ENCODE measurements at places on chromosomes 2 and 18.

GRCh38 chr2:85015653-85016360 is 44.8 kb downstream of the KCMF1 start:
- no peak for DNase-seq

GRCh38 chr2:159905926-159906714 is 108.1 kb upstream of the CD302 start:
- DNase-seq: no peak

DNA sequence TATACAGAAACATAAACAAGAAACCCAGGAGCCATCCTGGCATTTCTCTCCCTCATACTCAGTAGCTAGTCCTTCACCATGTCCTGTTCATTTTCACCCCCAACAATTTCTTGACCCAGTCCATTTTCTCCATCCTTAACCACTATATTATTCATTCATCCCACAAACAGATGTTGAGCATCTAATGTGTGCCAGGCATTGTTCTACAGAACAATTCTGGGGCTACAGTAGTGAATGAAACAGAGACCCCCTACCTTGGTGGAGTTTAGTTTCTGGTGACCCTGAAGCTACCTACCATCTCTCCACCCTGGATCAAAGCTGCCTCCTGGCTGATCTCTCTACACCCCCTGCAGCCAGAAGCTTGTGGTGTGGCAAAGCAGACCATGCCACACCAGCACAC is 27.5 kb upstream of the BZW1 start:
- no peak for DNase-seq

- no peak for DNase-seq
Measured at GRCh38 chr2:95082477-95082876, 39.1 kb downstream of the MRPS5 start.

DNA sequence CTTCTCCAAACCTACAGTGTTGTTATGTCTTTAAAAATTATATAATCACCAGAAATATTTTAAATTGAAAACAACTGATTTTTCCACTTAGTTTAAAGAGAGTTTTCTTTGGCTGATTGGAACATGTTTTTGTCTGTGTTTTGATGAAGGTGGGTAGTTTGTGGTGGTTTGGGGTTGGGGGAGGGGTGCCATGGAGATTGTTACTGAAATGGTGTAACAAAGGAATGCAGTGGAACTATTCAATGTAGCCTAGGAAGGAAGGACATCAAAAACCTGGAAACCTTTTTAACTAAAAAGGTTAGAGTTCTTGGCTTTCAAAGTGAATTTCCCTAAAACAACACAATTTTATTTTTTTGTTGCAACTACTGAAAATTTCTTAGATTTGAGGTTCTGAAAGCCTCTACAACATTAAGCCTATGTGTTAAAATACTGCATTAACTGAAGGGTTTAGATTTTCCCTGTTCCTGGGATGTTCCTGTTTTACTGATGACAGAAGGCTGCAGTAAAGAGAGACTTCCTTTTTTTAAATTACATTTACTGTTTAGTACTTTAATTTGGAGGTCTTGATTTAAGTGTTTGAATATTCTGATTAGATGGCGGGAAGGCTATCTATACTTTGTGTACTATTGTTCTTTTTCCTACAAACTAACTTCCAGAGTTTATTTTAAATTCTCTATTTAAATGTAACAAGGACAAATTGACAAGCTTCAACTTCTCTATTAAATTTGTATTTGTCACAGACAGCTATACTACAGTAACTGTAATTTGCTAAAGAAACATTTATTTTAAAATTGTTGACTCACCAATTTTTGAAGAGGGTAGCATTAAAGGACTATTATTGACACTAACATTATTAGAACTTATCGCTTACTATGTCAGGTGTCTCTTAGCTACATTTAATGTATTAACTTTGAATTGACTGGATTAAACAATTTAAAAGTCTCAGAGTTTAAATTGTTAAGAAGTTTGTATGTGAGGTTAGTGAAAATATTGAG is 87.7 kb downstream of the LIMS1 start:
- DNase-seq: no peak

- DNase-seq: no peak
Measured at GRCh38 chr2:187468262-187468661, 20.2 kb upstream of the CALCRL start.

- DNase-seq: no peak
Measured at GRCh38 chr18:46675112-46675511, 18.1 kb upstream of the LOXHD1 start.

DNA sequence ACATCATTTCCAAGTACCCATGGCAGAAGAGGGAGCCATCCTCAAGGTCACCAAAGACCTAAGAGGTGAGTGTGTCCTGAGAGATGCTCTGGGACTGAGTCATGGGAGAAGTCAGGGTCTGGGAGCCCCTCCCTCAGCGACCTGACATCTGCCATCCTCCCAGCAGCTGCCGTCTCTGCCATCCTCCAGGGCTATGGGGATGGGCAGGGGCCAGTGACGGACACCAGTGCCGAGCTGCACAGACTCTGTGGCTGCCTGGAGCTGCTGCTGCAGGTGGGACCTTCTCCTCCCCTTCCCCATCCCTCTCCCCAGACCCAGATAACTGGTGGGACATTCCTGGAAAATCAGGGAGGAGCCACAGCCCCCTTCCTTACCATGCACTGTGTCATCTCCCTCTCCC is 1.5 kb downstream of the RUFY4 start:
- no peak for DNase-seq

DNA sequence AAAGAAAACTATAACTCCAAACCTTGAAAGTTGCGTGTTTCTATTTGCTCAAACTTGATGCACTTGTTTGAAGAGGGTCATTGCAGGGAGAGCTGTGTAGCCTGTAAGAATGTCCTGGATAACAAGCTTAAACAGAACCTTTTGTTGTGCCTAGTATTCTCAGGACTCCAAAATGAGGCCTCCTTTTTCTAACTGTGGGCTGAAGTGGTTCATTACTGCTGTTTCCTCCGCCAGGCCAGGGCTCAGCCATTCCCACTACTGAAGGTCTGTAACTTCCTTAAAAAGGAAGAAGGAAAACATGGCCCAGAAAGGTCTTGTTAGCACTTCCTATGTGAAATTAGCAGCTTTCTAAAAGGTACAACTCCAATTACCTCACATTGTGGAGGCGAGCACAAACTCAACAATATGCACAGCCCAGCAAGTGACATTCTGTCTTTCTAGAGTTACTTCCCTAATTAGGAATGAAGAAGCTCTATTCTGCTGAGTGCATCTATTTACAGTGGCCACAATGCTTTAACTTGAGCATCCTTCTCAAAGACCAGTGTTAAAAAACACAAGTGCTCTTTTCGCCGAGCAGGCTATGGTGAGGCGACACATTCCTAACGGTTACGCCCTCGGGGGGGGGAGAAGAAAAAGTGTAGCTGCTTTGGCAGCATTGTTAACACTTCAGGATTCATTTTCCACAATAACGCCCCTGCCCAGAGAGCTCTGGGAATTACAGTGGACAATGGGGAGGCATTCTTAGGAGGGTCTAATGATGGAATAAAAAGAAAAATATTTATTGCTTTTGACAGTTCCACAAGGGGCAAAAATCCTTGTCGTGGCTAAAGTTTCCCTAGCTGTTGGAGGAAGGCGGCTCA is 136.9 kb upstream of the SIX3 start:
- DNase-seq: no peak

GRCh38 chr2:179031731-179032408 is 18.1 kb downstream of the CCDC141 start:
- no peak for DNase-seq

DNA sequence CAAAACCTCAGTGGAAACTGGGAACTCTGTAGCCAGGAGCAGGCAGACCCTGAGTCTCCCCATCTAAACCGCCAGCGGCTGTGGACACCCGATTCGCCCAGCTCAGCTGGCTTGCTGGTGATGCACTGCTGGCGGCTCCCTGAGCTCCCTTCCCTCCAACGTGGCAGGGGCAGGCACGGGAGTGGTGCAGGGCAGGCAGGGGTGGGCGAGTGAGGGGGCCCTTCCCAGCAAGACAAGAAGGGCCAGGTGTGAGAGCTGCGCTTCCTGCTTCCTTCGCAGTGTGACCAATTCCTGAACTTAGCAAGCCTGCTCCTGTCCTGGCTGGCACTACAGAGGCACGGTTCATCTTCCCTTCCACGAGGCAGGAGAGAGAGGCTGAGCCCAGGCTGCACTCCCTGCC is 12.3 kb upstream of the SEMA4C start:
- no peak for DNase-seq

DNA sequence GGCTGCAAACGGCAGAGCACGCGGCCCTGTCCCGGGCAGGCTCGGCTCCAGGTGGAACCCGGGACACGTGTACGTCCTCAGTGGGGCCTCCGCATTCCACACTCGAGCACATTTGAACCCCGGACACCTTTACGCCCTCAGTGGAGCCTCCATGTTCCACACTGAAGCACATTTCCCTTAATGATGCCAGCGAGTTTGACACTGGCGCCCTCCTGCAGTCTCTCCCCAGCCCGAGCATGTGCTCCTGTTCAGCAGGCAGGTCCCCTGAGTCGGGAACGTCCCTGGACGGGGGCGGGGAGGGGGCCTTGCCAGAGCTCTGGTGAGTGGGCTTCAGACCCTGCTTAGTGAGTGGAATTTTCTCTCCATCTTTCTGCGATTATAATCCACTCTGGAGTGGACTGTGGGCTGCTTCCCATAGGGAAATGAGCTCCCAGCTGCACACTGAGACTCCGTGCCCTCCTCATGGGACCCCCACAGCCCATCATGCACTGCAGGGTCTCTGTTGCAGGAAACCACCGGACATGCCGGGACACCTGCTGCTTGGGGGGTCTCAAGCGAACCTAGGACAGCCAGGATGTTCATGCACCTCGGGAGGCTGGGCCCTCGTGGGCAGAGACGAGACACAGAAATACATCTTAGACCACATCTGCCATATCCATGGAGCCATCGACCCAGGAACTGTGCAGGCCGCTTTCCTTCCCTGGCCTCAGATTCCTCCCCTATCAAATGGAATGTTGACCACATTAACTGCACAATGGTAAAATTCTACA is 70.3 kb upstream of the SNTG2 start:
- DNase-seq: no peak

DNA sequence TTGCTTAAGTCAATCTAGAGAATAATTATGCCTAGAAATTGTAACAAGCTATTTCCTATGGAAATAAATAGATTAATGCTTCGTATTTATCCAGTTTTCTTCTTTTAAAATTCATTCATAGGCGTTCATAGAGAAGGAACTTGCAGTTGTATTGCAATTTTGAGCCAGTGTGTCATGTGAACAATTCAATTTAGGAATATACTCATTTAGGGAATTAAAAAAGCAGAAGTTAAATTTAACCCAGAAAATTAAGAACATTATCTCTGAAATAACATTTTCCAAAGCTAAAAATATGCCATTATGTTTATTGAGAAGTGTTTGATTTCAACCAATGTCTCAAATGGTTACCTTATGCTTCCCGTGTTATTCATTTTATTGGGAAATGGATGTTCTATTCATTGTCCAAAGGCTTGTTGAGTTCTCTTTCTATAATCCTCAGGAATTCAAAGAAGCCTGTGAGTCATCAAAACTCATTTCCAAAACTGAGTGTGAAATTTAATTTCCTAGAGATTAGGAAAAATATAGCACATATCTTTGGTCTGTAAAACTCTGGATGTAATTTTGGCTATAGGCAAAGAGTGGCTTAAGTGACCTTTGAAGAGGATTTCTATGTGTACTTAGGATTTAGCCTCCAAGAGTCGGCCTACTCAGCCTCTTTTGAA is 99.7 kb downstream of the SLC8A1 start:
- no peak for DNase-seq

DNA sequence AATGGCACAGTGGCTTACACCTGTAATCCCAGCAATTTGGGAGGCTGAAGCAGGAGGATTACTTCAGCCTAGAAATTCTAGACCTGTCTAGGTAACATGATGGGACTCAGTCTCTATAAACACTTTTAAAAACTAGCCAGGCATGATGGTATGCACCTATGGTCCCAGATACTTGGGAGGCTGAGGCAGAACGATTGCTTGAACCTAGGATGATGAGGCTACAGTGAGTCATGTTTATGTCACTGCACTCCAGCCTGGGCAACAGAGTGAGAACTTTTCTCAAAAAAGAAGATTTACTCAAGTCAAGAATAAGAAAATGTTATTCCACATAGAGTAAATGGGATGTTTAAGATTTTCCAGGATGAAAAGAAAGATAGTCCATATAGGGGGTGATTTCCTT is 158.6 kb downstream of the HNMT start:
- no peak for DNase-seq

DNA sequence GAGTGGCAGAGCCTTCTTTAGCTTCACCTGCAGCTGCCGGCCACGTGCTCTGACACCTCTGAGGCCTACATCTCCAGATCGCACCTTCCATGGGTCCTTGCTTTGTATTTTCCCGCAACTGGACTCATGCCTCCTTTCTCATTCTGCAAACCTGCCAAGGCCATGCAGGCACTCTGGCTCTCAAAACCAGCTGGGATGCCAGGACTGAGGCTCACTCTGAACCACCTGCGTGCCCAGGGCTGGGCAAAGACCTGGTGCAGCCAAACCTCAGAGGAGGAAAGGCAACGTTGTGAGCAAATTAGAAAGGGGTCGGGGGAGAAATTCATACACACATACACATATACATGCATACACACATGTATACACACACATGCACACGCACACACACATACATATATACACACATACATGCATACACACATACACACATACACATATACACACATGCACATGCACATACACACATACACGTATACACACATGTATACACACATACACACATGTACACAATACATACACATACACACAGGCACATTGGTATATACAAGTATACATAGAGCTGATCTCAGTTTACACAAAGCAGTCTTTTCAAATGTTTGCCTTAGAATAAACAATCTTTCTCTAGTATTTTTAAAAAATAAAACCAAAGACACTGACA is 125.2 kb downstream of the RTP5 start:
- no peak for DNase-seq

GRCh38 chr2:127536707-127537541 is 1.4 kb downstream of the MYO7B start:
- no peak for DNase-seq

GRCh38 chr2:128158176-128158575 is 67.2 kb downstream of the UGGT1 start:
- DNase-seq: no peak

DNA sequence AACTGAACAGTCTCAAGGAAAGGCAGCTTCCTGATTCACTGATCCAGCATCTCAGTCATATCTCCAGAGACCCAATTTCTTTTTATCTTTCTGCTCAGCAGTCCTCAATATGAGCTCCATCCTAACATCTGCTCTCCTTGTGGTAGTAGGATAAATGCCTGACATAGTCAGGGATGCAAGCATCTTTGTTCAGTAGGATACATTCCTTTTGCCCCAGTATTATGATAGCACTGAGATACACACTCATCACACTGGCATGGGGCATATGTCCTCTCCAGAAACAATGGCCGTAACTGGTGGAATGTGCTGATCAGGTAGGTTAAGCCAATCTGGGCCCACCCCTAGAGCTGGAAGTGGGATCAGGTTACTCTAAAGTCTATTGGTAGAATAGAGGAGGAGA is 207.2 kb downstream of the ETAA1 start:
- no peak for DNase-seq

DNA sequence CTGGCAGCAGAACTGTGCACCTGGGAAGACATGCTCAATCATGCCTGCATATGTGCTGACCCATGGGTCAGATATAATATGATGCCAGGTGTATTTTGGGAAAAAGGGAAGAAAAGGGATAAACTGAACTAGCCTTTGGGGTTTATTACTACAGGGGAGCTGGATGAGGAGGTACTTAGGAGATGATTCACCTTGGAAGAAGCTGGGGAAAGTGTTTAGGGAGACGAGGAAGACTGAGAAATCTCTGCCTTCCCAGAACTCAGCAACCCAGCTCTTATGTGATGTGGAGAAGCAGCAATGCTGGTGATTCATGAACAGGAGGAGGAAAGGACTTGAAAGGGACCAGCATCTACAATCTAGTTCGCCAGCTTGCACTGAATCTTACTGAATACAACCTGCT is 110.2 kb downstream of the BARD1 start:
- DNase-seq: no peak
